ENCODE measurements at places on chromosomes 3 and 15. TPM values are rescaled to one million over a fixed set of nuclear protein-coding genes. Genes with fewer than 3 reads are reported as not detected.

GRCh38 chr3:183826448-183827250, 1.3 kb upstream of the MAP6D1 start:
- DNase-seq = no peak

DNA sequence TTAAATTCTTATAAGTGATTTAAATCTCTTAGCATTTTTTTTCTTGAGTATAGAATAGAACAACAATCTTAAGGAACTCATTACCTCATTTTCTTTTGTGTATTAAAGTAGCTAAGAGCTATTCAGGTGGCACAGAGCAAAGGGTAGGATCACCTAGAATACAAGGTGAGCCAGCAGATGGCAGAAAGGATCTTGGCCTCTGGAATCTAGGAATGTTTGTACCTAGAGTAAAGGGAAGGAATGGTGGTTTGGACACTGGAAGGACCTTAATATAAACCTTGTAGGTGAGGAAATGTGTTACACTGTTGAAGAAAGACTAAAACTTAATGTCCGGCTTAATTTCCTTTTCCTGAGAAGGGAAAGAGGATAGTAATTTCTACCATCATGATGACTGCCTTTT, 89.0 kb downstream of the GHSR start:
- no peak for DNase-seq

DNA sequence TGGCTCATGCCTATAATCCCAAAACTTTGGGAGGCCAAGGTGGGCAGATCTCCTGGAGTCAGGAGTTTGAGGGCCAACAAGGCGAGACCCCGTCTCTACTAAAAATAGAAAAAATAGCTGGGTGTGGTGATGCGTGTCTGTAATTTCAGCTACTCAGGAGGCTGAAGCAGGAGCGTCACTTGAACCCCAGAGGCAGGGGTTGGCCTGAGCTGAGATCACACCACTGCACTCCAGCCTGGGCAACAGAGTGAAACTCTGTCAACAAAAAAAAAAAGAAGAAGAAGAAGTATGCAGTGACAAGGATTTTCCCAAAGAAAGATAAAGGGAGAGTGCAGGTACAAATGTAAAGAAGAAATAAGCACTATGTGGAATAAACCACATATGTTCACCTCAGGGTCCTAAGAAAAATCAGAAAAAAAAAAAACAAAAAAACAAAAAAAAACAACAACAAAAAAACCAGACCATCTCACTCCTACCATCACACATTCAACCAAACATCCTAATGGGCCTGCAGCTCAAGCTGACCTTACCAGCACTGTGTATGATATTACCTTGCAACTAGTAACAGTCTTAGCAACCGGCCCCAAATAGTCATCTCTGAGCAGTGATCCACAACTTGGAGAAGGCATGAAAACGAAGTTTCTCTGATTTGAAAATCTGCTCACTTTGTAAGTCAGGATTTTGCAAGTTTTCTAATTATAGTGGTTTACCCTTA, 296.7 kb upstream of the PROK2 start:
- DNase-seq = no peak

GRCh38 chr3:51384055-51384725, 901 bp upstream of the MANF start:
- no peak for DNase-seq

DNA sequence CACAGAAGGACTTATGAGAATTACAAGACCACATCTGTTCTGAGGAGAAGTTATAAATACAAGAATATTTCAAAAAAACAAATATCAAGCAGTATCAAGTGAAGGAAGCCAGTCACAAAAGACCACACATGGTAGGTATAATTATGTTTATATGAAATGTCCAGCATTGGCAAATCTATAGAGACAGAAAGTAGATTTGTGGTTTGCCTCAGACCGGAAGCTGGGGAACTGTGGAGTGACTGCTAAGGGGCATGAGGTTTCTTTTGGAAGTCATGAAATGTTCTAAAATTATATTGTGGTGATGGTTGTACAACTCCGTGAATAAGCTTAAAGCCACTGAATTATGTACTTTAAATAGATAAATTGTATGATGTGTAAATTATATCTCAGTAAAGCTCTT, 136.9 kb downstream of the FRMD5 start:
- no peak for DNase-seq

GRCh38 chr15:50249704-50250103, 15.8 kb downstream of the HDC start:
- DNase-seq = no peak

GRCh38 chr15:59473226-59473625, 35.2 kb downstream of the FAM81A start:
- no peak for DNase-seq

- no peak for DNase-seq
These were observed 35.9 kb downstream of the SFMBT1 start for GRCh38 chr3:53009826-53010539.

DNA sequence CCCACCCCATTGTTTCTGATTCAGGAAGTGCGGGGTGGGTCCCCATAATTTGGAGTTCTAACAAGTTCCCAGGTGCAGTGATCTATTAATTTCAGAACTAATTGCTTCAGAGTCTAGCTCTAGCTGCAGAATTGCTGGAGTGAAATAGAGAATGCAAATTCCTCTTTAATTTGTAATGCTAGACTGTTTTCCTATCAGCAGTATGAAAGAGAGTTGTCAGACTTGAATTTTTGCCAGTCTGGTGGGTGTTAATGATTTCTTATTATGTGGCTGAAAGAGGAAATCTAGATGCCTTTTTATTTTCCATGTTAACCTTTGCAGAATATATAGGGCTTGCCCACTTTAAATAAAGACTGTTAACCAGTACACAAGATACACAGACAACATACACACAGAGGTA, 23.7 kb downstream of the APH1B start:
- DNase-seq = no peak

DNA sequence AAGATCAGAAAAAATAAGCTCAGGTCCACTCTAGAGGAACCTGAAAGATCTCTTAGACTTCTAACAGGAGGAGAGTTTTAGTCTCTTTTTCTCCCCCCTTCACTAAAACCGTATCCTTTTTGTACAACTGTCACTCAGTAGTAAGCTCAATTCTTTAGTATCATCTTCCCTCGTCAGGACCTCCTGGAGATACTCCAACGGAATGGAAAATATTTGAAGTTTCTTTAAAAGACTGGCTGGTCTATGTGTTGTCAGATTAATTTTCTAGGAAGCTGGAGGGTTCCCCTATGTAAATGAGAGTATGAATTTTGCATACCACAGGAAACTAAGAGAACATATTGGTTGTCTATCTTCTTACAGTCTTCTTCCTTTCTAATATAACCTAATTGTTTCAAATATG, 747.7 kb upstream of the CBLB start:
- no peak for DNase-seq

DPPA2 gene
- total RNA-seq = not detected

NR2E3 gene
- total RNA-seq = not detected

All from natural killer cell (primary cell).